ENCODE measurements at places on chromosomes 6 and 20.

GRCh38 chr6:26531897-26532296, 6.3 kb upstream of the HMGN4 start:
- peak; percentile 33 for DNase-seq

DNA sequence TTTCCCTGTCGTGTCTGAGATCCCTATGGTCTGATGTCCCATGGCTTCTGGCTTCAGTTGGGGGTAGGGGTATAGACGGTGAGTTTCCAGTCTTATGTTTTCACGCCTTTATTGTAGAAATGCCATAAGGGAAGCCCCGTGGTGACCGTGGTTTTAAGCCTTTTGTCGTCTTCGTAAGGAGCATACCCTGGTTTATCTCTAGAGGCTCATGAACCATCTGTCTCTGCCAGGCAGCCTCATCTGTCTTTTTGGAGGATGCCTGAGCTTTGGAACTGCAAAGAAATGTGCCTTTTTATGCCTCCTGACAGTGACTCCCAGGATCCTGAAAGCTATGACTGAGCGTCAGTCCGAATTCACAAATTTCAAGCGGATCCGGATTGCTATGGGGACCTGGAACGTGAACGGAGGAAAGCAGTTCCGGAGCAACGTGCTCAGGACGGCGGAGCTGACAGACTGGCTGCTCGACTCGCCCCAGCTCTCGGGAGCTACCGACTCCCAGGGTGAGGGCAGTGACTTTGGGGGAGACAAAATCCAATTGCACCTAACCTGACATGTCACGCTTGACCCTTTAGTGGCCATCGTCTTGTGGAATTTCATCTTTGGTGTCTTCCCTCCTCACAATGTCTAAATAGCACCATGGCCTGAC, 84.6 kb downstream of the SYNJ2 start:
- no peak for DNase-seq

DNA sequence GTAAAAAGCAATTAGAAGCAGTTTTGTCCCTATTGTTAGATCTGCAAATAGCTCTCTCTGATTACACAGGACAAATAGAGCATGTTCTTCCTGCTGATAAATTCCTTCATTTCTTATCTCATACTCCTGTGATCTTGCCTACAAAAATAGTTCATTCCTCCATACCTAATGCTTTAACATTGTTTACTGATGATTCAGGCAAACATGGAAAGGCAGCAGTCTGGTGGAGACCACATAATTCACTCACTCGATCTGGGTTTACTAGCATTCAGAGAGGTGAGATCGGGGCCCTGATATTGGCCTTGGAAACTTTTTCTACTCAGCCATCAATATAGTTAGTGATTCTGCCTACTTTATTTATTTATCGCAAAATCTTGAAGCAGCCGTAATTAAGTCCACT, 20.2 kb downstream of the HLA-DPA1 start:
- DNase-seq: no peak

DNA sequence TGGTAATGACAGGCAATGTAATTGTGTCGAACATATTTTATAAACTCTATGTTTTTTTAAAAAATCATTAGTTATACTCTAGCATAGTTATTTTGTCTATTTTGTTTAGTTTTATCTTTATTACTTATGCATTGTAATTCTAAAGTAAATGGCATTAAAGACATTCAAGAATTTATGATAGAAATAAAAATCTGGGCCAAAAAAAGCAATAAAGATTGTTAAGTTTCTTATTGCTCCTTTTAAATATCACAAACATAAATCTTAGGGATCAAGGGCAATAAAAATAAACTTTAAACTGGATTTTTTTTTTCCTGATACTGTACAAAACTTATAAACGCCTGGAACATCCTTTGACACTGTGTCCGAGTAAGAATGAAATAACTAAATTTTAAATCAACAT, 931.5 kb upstream of the EYS start:
- DNase-seq: no peak

GRCh38 chr20:33677991-33678702, 3.9 kb upstream of the NECAB3 start:
- DNase-seq: no peak

Data from DMS53 (cell line).